CD4-positive, alpha-beta T cell (primary cell): ENCODE measurements at places on chromosomes 7 and 10. TPM values are rescaled to one million over a fixed set of nuclear protein-coding genes. Genes with fewer than 3 reads are reported as not detected.

The OPALIN gene
- not detected for total RNA-seq

- peaks cover 1% of the 10 kb centered on the region for H3K27me3 ChIP-seq
- H3K4me3 ChIP-seq: no peak overlapping the region
- H3K27ac ChIP-seq: no peak overlapping the region
- H3K4me1 ChIP-seq: no peaks in the 10 kb centered on the region
- DNase-seq: no peak
Measured at GRCh38 chr10:117619223-117619622, 76.7 kb downstream of the EMX2 start.

GRCh38 chr10:69360485-69361302 lies 56.0 kb downstream of the TACR2 start:
- H3K4me3 ChIP-seq: peak overlapping the region; percentile 33
- H3K36me3 ChIP-seq: peaks cover 39% of the 10 kb centered on the region
- no peak for DNase-seq
- peak overlapping the region; percentile 33 for H3K27ac ChIP-seq
- peaks cover 52% of the 10 kb centered on the region for H3K4me1 ChIP-seq

DNA sequence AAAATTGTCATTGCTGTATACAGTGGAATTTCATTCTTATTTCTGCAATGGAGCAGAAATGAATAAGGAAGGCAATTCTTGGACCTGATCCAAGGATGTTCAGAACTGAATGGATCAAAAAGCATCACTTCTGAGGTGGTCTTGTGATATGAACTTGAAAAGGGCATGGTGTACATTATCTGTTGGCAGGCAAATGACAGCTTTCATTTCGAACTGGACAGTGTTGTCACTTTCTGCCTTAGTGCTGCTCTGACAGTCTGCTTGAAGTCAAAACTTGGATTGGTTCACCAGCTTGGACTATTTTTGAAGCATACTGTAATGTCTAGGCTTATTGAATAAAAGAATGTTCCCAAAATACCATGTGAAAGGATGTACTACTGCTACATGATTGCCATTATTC lies 52.0 kb downstream of the VCL start:
- peaks cover 3% of the 10 kb centered on the region for H3K36me3 ChIP-seq
- DNase-seq: no peak
- H3K27me3 ChIP-seq: no peaks in the 10 kb centered on the region
- peaks cover 2% of the 10 kb centered on the region for H3K4me1 ChIP-seq
- no peak overlapping the region for H3K4me3 ChIP-seq
- no peak overlapping the region for H3K27ac ChIP-seq

- no peaks in the 10 kb centered on the region for H3K27me3 ChIP-seq
- H3K4me1 ChIP-seq: peaks cover 15% of the 10 kb centered on the region
- no peak overlapping the region for H3K4me3 ChIP-seq
- DNase-seq: peak; percentile 47
- H3K36me3 ChIP-seq: peaks cover 7% of the 10 kb centered on the region
Measured at GRCh38 chr10:61993711-61994401, 92.4 kb downstream of the ARID5B start.
